ENCODE measurements at places on chromosomes 12 and 14.

- no peak for DNase-seq
These were observed 148.9 kb downstream of the RGS6 start for GRCh38 chr14:72081137-72081536.

DNA sequence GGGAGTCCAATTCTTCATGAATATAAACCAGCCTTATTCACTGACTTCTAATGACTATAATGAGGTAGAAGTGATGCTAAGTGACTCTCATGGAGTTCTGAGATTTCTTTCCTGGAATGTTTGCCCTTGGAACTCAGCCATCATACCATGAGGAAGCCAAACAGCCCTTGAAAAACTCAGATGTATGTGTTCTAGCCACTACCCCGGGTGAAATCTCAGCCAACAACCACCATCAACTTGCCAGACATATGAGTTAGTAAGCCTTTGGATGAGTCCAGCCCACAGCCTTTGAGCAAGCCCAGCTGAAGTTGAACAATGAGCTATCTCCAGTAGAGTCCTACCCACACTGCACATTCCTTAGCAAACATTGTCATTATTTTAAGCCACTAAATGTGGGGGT lies 149.5 kb downstream of the SLC6A15 start:
- no peak for DNase-seq

GRCh38 chr12:31897781-31898503 lies 61.3 kb upstream of the RESF1 start:
- DNase-seq = no peak

DNA sequence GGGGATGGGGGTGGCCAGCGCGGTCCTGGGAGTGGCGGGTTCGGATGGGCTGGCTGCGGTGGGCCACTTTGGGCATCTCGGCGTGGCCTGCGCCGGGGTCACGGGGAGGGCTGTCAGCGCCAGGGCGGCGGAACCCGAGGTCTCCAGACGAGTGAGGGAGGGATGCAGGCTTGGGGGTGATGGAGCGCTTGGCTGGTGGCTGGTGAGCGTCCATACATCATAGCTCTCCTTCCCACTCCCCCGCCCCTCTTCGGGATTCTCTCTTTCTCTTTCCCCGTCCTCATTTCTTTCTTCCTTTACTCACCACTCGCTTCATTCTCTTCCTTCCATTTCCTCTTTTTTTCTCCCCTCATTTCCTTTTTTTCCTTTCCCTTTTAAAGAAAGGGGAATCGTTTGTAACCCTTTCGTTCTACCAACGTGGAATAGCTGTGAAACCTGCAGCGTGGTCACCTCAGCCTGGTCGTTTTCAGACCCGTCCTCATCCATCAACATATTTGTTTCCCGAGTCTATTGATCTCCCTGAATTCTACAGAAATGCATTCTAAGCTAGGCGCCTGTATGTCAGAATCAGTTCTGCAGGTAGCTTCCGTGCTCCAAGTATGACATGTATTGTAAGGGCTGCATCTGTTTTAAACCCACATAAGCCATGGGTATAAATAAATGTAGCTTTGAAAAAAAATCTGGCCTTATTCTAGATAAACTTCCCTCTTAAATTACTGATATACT lies 260.3 kb upstream of the E2F7 start:
- no peak for DNase-seq

GRCh38 chr12:117749431-117749830 lies 219.4 kb downstream of the KSR2 start:
- no peak for DNase-seq

- no peak for DNase-seq
These were observed 165.0 kb upstream of the DCN start for GRCh38 chr12:91347481-91348214.

- no peak for DNase-seq
These were observed 6.9 kb upstream of the TUBA1A start for GRCh38 chr12:49195736-49196135.

DNA sequence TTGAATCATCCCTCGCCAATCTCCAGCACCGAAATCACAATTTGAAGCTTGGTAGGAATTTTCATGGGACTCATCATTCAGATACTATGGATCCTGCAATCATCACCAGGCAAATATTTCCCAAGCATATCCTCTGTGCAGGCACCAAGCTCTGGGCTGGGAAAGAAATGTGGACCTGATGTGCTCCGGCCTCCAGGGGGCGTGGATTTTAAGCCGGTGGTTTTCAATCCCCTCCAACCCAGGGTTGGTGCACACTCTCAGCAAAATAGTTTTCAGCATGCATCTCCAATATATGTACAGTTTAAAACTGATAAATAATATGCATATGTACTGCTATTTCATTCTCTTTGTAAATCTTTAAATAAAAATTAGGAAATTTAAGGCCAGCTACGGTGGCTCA lies 98.9 kb downstream of the RBM19 start:
- DNase-seq = no peak

GRCh38 chr12:21305661-21306060 lies 29.1 kb downstream of the SLCO1A2 start:
- no peak for DNase-seq

DNA sequence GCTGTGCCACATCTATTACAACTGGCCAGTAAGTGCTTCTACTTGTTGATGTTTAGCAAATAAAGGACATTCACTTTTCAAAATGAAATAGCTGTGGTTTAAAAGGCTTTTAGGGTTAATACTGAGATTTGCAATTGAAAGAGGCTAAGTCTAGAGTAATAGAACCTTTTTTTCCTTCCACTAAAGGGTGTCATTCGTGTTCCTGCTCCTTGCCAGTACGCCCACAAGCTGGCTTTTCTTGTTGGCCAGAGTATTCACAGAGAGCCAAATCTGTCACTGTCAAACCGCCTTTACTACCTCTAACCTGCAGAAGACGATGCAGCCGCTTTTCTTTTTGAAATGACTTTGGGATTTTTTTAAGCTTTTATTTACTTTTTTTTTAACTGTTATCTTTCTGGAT lies 33.6 kb downstream of the PIWIL1 start:
- DNase-seq = no peak

- no peak for DNase-seq
These were observed 29.4 kb downstream of the ACAD10 start for GRCh38 chr12:111715279-111715678.

GRCh38 chr12:120726961-120727360 lies 1.3 kb downstream of the ACADS start:
- DNase-seq = no peak

DNA sequence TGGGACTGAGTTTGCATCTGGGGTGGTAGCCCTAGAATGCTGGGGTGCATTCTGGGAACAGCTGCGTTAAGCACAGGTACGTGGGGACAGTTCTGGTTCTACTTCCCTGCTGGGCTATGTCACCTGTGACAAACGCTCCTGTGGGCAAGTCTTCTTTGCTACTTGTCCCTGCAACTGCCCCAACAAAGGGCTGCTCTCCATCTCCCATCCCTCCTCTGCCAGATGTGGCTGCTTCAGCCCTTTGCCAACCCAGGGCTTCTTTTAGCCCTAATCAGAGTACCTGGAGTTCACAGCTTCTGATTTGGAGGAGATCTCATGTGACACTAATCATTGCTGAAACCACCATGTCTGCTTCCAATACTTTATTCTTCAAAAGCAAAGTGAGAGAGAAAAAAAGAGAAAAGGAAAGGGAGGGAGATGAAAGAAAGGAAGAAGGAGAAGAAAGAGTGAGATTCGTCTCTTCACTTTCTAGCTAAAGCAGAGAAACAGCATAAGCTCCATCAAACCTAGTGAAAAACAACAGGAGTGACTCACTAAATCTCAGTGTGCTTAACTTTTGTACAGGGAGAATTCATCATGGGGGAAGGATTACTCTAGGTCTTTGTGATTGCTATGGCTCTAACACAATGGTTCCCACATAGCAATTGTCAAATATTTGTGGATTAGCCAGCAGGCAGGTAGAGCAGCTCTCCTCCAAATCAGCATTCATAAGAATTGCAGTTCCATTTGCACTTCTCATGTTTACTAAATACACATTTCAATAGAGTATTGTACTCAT lies 174.8 kb downstream of the LRIG3 start:
- no peak for DNase-seq

DNA sequence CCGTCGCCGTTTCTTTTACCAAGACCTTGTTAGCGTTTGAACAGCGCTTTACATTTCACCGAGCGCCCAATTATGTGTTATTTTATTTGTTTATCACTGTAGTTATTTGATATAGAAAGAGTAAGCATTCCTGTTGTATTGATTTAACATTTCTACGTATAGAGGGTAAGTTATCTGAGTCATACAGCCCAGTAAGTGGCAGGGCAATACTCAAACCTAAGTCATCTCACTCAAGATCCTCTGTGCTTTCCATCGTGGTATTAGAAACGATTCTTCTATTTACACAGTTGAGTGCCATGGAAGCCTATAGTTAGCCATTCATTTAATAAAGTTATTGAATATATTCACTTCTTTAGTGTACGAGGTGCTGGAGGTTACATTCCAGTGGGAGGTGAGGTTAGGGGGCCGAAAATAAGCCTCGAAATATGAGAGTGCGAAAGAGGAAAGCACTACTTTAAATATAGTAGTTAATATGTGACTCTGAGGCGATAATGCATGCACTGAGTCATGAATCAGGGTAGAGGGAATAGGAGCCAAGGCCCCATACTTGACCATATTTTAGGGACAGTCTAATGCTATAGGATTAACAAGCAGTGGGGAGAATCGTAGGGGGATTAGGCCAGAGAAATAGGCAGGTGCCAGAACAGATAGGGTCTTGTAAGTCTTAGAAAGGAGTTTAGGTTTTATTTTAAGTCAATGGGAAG lies 629 bp downstream of the RAD51AP1 start:
- DNase-seq = no peak

GRCh38 chr14:85088192-85088591 lies 441.8 kb upstream of the FLRT2 start:
- DNase-seq = no peak

DNA sequence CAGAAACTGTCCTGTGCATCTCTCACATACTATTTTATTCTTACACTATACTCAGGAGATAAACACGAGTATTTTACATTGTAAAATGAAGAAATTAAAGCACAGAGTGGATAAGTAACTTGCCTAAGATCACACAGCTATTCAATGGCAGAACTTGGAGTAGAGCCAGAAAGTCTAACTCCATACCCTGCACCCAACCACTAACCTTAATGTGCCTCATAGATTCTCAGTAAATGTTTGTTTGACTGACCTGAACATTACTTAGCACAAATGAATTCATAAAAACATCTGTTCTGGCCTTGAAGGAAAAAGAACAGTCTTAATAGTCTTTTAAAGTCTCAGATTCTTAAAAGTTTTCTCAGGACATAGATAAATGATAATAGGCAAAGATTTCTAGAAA lies 83.5 kb upstream of the OVCH1 start:
- DNase-seq = no peak

DNA sequence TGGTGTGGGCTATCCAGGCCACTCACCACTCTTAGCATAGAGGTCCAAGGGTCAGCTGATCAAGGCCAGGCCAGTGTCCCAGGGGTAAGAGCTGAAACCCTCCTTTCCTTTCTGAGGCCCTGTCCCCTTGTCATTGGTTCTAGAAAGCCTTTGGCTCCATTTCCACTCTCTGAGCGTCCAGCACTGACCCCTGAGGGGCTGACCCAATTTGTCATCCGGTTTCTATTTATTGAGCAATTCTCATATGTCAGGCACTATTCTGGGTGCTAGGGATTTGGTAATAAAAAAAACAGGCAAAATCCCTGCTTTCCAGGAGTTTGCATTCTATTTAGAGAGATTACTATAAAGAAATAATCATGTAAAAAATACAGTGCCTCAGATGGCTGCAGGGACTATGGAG lies 3.4 kb downstream of the KRT77 start:
- DNase-seq = no peak

DNA sequence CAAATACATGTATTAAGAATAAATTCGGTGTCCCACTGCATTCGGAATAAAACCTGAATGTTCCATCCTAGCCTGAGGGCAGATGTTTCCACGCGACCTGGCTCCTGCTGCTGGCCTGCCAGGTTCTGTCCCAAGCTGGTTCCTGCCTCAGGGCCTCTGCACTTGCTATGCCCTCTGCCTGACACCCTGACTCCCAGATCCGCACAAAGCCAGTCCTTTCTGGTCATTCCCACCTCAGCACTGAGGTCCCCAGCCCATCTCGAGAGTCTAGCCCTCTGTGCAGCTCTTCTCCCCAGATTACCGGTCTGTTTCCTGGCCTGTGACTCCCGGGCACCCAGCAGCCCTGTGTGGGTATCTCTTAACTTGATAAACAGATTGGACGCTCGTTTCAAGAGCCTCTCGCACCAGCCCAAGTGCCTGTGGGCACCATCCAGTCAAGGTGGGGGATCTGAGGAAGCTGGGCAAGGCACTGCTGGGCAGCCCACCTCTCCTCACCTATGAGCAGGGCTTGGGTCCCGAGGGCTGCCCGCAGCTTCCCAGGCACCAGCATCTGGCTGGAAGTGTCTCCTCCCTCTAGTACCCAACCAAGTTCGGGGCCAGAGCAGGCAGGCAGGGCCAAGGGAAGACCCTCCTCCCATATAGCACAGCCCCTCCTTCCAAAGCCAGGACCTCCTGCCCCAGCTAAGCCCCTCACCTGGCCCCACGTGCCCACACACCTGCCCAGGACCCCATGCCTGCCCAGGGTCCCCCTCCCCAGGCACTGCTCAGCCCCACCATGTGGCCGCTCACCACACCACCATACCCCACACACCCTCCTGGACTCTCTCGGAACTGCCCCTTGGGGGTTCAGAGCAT lies 132.2 kb downstream of the NCOR2 start:
- no peak for DNase-seq

DNA sequence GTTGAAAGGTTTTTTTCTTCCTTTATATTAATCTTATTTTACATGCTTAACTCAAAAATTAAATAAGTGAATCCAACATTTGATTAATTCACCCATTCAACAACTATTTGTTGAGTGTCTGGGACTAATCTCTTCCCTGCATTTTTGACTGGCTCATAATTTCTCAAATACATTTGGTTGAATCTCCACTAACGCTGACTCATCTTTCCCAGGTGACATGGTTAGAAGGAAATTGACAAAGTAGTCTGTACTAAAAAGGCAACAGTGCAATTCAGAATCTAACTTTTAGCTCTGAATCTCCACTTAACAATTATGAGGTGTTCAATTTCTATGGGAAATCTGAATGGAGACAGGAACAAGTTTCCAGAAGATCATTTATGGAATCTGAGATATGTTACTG lies 88.9 kb downstream of the LIN7A start:
- no peak for DNase-seq

- no peak for DNase-seq
These were observed 82.0 kb downstream of the VWF start for GRCh38 chr12:6042446-6042845.

Data from vagina (tissue), 2 donors.